ENCODE measurements at places on chromosomes 5 and 9. TPM values are rescaled to one million over a fixed set of nuclear protein-coding genes. Genes with fewer than 3 reads are reported as not detected.

DNA sequence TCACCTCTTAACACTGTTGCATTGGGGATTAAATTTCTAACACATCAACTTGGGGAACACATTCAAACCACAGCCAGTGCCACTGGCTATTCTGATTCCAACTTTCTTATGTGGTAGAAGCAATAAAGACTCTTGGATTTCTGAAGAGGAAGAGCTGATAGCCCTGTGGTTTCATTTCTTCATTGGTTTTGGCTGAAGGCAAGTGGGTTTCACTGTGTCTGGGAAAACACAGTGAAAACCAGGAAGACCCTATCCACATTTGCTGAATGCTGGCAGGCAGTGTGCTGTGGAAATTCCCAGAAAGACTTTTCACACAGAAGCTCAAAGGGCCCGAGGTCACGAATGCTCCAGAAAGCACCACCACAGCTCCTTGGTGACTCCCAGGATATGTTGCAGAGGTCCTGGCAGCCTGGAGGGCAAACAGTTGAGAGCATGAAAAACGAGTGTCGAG lies 67.1 kb downstream of the DAPK1 start:
- no peaks in the 10 kb centered on the region for H3K36me3 ChIP-seq
- H3K27me3 ChIP-seq, result no peaks in the 10 kb centered on the region
- peaks cover 6% of the 10 kb centered on the region for H3K4me1 ChIP-seq
- peak overlapping the region; percentile 51 for H3K27ac ChIP-seq
- DNase-seq, result no peak
- H3K4me3 ChIP-seq, result no peak overlapping the region

- no peak for DNase-seq
- H3K4me3 ChIP-seq, result no peak overlapping the region
- no peak overlapping the region for H3K27ac ChIP-seq
- H3K27me3 ChIP-seq, result no peaks in the 10 kb centered on the region
- no peaks in the 10 kb centered on the region for H3K4me1 ChIP-seq
- H3K36me3 ChIP-seq, result no peaks in the 10 kb centered on the region
Observed at GRCh38 chr9:76198336-76198735, 195.9 kb downstream of the RFK start.

- H3K27ac ChIP-seq, result no peak overlapping the region
- no peaks in the 10 kb centered on the region for H3K27me3 ChIP-seq
- DNase-seq, result no peak
- H3K36me3 ChIP-seq, result no peaks in the 10 kb centered on the region
- no peak overlapping the region for H3K4me3 ChIP-seq
Observed at GRCh38 chr9:20135119-20135697, 346.4 kb upstream of the SLC24A2 start.

GRCh38 chr9:15333376-15333881 lies 26.4 kb upstream of the TTC39B start:
- peaks cover 15% of the 10 kb centered on the region for H3K4me1 ChIP-seq
- no peaks in the 10 kb centered on the region for H3K36me3 ChIP-seq
- peak overlapping the region; percentile 70 for H3K27ac ChIP-seq
- peak; percentile 23 for DNase-seq
- no peaks in the 10 kb centered on the region for H3K27me3 ChIP-seq
- no peak overlapping the region for H3K4me3 ChIP-seq

- H3K27ac ChIP-seq, result no peak overlapping the region
- no peaks in the 10 kb centered on the region for H3K36me3 ChIP-seq
- no peaks in the 10 kb centered on the region for H3K27me3 ChIP-seq
- H3K4me1 ChIP-seq, result no peaks in the 10 kb centered on the region
- no peak overlapping the region for H3K4me3 ChIP-seq
- DNase-seq, result no peak
Observed at GRCh38 chr5:33776151-33776660, 115.6 kb downstream of the ADAMTS12 start.

- no peak for DNase-seq
- H3K27me3 ChIP-seq, result no peaks in the 10 kb centered on the region
- peak overlapping the region; percentile 93 for H3K27ac ChIP-seq
- H3K36me3 ChIP-seq, result peaks cover 4% of the 10 kb centered on the region
- H3K4me1 ChIP-seq, result peaks cover 25% of the 10 kb centered on the region
Observed at GRCh38 chr9:128276574-128277270, 646 bp downstream of the SWI5 start.

DNA sequence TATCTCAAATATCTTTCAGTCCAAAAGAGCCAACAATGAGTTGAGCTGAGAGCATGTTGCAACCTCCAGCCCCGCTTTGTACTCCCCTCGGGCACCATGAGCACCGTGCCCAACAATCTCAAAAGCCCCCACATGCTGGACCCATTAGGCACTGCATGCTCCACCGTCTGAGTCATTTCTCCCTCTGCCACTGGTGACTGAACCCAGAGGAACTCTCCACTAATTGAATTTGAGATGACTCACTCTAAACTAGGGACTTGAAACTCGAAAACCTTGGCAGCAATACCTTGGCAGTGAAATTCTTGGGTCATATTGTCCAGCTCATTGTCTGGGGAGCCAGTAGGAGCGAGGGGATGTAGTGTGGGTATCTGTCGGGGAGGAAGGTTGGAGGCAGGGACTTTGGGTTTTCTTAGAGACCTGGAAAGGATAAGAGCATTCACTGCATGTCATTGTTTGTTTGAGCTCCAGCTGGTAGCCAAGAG lies 49.9 kb upstream of the SLIT3 start:
- H3K4me3 ChIP-seq, result no peak overlapping the region
- H3K27ac ChIP-seq, result no peak overlapping the region
- no peaks in the 10 kb centered on the region for H3K36me3 ChIP-seq
- no peaks in the 10 kb centered on the region for H3K4me1 ChIP-seq

- peak; percentile 59 for DNase-seq
- no peaks in the 10 kb centered on the region for H3K27me3 ChIP-seq
- H3K27ac ChIP-seq, result peak overlapping the region; percentile 60
- no peaks in the 10 kb centered on the region for H3K36me3 ChIP-seq
Observed at GRCh38 chr5:139141446-139142204, 56.5 kb downstream of the SIL1 start.

DNA sequence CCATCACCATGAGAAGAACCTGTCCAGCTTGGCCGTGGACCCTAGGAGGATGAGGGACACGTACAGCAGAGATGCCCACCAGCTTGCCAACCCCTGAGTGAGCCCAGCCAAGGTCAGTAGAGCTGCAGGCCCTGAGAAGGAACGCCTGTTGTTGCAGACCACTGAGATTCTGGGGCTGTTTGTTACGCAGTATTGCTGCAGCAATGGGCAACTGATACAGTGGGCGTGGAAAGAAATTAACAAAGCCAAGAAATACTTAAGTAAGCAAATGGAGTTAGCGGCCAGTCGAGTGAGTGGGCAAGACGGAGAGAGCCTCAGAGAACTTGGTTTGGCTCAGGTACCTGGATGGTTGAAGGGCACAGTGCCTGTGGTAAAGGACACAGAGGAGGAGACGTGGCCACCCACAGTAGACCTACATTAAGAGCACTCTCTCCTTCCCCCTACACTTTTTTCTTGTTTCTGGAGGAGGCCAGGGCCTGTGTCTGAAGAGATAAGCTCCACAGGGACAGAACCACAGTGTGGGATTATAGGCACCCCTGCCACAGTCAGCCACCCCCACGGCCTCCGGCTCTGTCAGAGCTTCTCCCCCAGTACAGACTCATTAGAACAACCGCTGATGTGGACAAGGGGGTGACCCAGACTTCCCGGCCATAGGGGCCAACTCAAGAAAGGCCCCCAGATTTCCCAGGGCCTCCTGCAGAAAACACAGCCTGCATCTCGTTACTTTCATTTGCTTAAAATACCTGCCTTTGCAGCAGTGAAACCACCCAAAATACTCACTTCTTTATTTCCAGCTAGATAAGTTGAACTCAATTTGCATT lies 40.1 kb upstream of the GRHPR start:
- H3K27ac ChIP-seq, result no peak overlapping the region
- H3K27me3 ChIP-seq, result no peaks in the 10 kb centered on the region
- no peak overlapping the region for H3K4me3 ChIP-seq

DNA sequence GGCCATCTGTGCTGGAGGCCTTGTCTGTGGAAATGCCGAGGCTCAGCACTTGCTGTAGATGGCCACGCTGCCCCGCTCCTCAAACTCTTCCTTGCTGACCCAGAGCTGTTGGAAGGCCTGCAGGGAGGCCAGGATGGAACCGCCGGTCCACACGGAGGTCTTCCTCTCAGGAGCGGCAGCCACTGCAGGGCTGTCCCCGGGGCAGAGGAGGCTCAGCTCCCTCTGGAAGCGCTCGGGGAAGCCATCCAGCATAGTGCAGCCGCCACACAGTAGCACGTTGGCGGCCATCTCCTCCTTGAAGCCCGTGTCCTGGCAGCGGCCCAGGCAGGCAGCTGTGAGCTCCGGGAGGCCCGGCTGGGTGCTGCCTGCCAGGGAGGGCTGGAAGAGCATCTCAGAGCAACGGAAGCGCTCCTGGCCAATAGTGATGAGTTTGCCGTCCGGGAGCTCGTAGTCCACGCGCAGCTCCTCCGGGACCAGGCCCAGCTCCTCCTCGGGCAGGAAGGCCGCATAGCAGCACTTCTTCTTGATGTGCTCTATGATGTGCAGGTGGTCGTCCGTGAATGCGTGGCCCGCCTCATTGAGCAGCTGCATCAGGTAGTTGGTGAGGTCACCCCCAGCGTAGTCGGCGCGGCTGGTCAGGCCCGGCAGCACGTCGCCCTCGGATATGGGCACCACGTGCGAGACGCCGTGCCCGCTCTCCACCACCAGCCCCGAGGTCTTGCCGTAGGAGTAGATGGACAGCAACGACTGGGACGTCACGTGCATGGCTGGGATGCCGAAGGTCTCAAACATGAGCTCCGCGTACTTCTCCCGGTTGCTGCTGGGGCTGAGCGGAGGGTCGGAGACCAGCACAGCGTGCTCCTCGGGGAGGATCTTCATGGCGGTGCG lies 901 bp downstream of the ACTL7B start:
- no peaks in the 10 kb centered on the region for H3K4me1 ChIP-seq
- H3K27ac ChIP-seq, result no peak overlapping the region
- no peak for DNase-seq

DNA sequence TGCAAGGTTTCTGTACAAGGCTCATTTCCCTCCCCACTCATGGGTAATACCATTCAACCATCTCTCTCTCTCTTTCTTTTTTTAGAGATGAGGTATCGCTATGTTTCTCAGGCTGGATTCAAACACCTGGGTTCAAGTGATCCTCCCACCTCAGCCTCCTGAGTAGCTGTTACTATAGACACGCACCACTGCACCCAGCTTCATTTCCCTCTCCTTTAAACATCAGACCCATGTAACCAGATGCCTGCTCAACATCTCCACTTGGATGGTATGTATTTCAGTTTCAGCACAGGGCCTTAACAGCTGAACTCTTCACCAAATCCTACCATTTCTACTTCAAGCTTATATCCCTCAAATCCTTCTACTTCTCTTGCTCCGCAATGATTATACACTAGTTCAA lies 117.4 kb downstream of the SSBP2 start:
- no peaks in the 10 kb centered on the region for H3K36me3 ChIP-seq
- no peak for DNase-seq
- no peak overlapping the region for H3K27ac ChIP-seq
- H3K4me1 ChIP-seq, result no peaks in the 10 kb centered on the region
- H3K4me3 ChIP-seq, result no peak overlapping the region

DNA sequence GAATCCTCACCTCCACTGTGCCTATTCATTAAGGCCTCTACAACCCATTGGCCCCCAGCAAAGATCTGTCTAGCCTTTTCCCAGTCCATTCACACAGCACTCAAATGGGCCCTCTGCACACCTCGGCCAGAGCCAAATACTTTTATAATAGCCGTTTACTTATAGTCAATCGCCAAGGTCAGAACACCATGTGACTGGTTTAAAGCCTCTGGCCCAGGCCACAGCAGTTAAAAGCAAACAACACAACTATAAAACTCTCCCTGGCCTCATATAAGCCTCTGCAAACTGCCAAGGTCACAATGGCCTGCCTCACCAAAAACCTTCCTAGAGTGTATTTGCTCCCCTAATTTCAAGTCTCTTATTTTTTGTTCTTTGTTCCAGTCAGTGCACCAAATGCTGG lies 562.6 kb downstream of the CAAP1 start:
- peak; percentile 36 for DNase-seq
- H3K36me3 ChIP-seq, result no peaks in the 10 kb centered on the region
- no peak overlapping the region for H3K27ac ChIP-seq

GRCh38 chr5:106894964-106895363 lies 775.8 kb downstream of the EFNA5 start:
- no peak for DNase-seq
- H3K27me3 ChIP-seq, result no peaks in the 10 kb centered on the region
- no peak overlapping the region for H3K27ac ChIP-seq
- no peak overlapping the region for H3K4me3 ChIP-seq
- no peaks in the 10 kb centered on the region for H3K4me1 ChIP-seq

DNA sequence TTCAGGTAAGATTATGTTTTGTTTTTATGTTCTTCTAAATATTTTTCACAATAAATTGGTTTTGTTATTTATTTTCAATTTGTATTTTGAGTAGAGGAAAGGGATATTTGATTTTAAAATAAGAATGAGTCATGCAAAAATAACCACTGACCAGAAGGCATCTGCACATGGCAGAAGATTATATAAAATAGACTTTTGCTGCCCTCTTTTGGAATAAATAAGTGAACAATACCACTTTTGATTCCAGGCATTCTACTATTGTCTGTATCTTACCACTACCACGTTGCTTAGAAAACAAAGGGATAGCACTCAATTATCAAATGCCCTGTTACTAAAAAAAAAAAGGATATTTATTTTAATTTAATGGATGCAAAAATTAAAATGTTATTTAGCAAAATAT lies 227.3 kb upstream of the ITGA1 start:
- no peak overlapping the region for H3K4me3 ChIP-seq
- H3K4me1 ChIP-seq, result no peaks in the 10 kb centered on the region
- no peak overlapping the region for H3K27ac ChIP-seq
- H3K27me3 ChIP-seq, result no peaks in the 10 kb centered on the region

GRCh38 chr9:93121316-93122241 lies 12.5 kb downstream of the NINJ1 start:
- H3K27me3 ChIP-seq, result no peaks in the 10 kb centered on the region
- no peak overlapping the region for H3K27ac ChIP-seq
- no peaks in the 10 kb centered on the region for H3K36me3 ChIP-seq
- H3K4me1 ChIP-seq, result peaks cover 26% of the 10 kb centered on the region
- DNase-seq, result peak; percentile 5

- H3K27me3 ChIP-seq, result no peaks in the 10 kb centered on the region
- no peak overlapping the region for H3K4me3 ChIP-seq
- no peak for DNase-seq
- H3K4me1 ChIP-seq, result no peaks in the 10 kb centered on the region
Observed at GRCh38 chr9:124363326-124364096, 51.7 kb downstream of the PSMB7 start.

GRCh38 chr9:108844856-108845255 lies 10.9 kb downstream of the ACTL7B start:
- H3K4me1 ChIP-seq, result no peaks in the 10 kb centered on the region
- DNase-seq, result no peak
- H3K27ac ChIP-seq, result no peak overlapping the region
- no peaks in the 10 kb centered on the region for H3K27me3 ChIP-seq
- no peaks in the 10 kb centered on the region for H3K36me3 ChIP-seq

GRCh38 chr5:178057839-178058238 lies 55.5 kb upstream of the N4BP3 start:
- no peak for DNase-seq
- H3K27me3 ChIP-seq, result no peaks in the 10 kb centered on the region
- no peaks in the 10 kb centered on the region for H3K36me3 ChIP-seq
- H3K4me1 ChIP-seq, result no peaks in the 10 kb centered on the region
- H3K27ac ChIP-seq, result no peak overlapping the region

Gene GPX8
- total RNA-seq, result 4.0 TPM

Gene SEMA6A
- total RNA-seq, result 76.7 TPM

Gene TTC23L
- 0.27 TPM for total RNA-seq

Gene COL23A1
- 0.14 TPM for total RNA-seq

Gene MCIDAS
- 0.95 TPM for total RNA-seq

Gene CKMT2
- total RNA-seq, result 7.1 TPM

Gene UGT3A1
- not detected for total RNA-seq

Gene ENHO
- total RNA-seq, result not detected

Gene CSF1R
- 14.3 TPM for total RNA-seq

Gene EIF4EBP3
- 27.5 TPM for total RNA-seq

Gene SREK1IP1
- total RNA-seq, result 8.5 TPM

Gene TRPM3
- total RNA-seq, result 1.2 TPM

Gene CDC20B
- total RNA-seq, result not detected
